ENCODE measurements at places on chromosomes 2 and 18.

- no peak for DNase-seq
Measured at GRCh38 chr2:233087713-233088112, 27.6 kb downstream of the INPP5D start.

DNA sequence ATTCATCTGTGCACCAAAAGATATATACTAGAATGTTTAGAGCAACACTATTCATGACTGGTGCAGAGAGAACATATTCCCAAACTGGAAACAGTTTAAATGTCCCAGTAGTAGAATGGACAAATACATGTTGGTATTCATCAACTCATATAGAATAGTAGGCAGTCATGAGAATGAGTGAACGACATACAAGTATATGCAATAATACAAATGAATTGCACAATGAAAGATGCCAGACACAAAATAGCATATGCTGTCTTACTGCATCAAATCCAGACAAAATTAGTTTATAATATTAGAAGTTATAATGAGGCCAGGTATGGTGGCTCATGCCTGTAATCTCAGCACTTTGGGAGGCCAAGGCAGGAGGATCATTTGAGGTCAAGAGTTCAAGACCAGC lies 8.3 kb upstream of the PRKAG3 start:
- no peak for DNase-seq

GRCh38 chr2:170098626-170099312 lies 79.2 kb upstream of the MYO3B start:
- DNase-seq: no peak

GRCh38 chr2:95505222-95505621 lies 20.7 kb upstream of the TRIM43B start:
- DNase-seq: no peak

- no peak for DNase-seq
Measured at GRCh38 chr18:52046842-52047241, 293.2 kb upstream of the DCC start.

- no peak for DNase-seq
Measured at GRCh38 chr2:101157272-101157671, 6.1 kb upstream of the TBC1D8 start.

GRCh38 chr2:9294764-9295163 lies 88.2 kb downstream of the ASAP2 start:
- no peak for DNase-seq

DNA sequence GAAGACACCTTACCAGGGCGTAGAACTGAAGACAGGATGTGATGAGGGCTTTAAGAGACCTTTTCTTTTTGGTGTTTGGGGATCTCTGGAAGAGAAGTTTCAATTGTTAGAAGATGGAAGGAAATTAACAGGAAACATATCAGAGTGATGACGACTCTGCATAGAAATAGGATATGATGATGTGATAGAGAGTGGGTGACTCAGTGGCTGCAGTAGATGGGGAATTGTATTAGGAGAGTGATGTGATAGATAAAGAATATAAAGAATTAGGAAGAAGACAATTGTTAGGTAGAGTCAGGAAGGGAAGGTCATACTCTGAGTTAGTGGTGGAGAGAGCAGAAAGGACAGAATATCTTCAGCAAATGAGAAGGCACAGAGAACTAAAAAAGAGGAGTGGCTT lies 593.9 kb downstream of the NYAP2 start:
- DNase-seq: no peak

- DNase-seq: no peak
Measured at GRCh38 chr2:171181064-171182049, 20.7 kb upstream of the TLK1 start.

DNA sequence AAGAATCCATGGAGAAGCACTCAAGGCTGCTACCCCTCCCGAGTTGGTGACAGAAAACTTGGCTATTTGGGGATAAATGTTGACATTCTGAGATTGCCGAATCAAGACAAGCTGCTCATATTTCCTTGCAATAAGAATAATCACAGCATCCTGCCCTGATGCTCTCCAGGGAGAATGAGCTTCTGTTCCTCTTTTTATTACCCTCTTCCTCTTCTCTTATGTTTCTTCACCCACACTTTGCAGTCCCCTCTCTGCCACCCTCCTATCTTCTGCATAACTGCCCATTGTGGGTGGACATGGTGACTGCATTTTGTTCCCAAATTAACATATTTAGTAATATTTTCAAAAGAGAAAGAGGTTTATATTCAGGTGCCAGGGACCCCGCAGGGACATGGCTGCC lies 11.9 kb upstream of the MSGN1 start:
- DNase-seq: no peak

- DNase-seq: no peak
Measured at GRCh38 chr2:186558512-186559276, 31.2 kb upstream of the ITGAV start.

DNA sequence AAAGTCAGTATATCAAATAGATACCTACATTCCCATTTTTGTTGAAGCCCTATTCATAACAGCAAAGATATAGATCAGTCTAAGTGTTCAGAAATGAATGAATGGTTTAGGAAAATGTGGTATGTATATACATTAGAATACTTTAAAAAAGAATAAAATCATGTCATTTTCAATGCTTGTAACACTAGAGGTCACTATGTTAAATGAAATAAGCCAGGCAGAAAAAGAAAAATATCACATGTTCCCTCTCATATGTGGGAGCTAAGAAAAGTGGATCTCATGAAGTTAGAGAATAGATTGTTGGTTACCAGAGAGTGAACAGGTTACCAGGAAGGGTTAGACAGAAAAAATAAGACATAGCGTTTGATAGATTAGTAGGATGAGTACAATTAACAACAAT lies 1111.0 kb upstream of the SLC39A10 start:
- no peak for DNase-seq

DNA sequence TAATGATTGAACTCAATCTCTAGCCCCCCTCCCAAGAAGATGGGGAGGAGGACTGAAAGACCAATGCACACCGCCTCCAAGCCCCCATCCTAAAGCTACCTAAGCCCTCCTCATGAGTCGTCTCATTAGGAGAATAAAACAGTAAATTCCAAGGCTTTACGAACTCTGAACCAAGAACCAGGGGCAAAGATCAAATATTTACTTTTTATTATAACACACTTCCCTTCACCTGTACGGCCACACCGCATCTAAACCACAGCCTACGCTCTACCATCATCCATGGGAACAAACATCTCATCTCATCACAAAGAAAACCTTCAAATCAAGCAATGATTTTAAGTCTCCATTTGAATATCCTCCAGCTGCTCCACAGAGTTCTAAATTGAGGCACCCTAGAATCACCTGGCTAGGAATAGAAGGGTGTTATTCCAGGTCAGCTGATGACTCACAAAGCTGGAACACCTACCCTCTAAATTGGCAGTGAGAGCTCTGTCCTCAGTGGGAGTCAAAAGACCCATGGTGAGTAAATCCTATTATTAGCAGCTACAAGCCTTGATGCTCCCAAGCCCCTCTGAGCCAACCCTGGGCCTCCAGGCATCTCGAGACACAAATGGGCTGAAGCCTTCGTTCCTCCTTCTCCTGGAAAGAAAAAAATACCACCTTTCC lies 45.6 kb upstream of the BZW1 start:
- no peak for DNase-seq

GRCh38 chr2:147525819-147526489 lies 318.9 kb upstream of the ACVR2A start:
- DNase-seq: no peak

DNA sequence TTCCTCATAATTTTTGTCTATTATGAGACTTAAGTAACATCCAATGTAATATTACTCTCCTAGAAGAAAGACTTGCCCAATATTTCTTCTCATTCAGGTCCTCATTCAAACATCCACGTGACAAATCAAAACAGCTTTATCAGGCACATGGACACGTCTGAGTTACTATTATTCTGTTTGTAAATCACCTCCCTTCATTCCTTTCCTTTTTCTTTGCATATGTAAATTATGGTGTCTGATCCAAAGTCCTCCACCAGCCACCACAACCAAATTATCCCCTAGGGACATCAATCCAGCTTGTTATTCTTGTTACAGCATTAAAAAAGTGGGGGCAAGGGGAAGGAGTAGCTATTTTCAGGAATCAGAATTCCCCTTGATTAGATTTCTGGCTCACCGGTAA lies 7.1 kb downstream of the TMEM163 start:
- no peak for DNase-seq

GRCh38 chr2:12928197-12928774 lies 211.6 kb downstream of the TRIB2 start:
- DNase-seq: no peak

DNA sequence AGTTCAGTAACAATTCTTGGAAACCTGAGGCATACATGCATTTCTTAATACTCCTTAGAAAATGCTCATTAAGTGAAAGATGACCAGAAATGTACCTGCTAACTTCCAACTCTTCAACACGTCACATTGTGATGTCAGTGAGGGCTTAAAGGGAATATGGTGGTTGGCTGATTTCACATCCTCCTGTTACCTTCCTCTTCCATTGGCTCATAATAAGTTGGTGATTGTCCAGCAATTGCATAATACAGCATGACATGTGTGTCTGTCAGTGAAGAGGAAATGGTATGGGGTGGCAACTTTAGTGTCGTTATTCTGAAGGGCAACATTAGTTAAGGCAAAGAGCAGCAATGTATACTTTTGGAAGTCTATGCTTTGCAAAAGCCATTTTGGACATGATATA lies 26.0 kb downstream of the PLEK start:
- no peak for DNase-seq

DNA sequence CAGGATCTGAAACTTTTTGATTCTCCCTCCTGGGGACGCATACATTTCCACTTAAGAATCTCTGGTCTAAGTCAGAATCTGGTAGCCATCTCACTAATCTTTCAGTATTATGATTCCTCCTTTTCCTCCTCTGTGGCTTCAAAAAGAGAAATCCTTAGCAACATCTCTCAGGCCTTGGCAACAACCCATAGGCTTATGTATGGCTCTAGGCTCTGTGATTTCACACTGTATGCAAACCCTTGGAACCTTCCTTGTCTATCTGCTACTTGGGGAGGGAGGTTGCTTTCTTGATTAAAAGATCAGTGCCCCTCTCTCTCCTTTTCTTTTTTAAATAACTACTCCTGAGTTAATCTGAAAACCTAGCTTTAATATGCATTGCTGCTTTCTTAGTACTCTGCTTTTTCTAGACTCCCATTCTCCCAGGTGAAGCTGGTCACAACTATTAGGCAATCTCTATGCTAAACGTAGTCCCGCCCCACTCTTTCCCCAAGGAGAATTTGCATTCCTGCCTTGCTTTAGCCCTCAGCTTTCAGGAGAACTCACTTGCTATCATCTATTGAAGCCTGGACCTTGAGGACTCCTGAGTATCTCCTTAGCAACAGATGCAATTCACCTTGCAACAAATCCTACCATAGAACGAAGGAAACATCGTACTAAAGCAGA lies 72.2 kb upstream of the L3MBTL4 start:
- no peak for DNase-seq

GRCh38 chr2:73418343-73418742 lies 32.7 kb downstream of the ALMS1 start:
- no peak for DNase-seq

DNA sequence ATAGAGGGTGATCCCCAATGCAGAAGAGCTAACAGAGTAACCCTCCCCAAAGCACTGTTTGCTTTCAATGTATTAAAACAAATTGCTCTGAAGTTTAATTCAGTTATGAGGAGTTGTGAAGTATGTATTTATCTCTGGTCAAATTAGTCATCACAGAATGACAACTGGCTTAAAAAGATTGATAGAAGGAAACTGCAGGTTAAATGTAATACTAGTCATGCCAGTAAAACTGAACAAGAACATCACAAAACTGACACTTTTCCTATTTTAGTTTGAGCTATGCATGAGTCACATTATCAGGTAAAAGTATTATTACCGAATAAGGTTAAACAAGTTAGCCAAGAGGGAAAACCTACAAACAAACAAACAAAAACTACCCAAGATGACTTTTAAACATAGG lies 99.0 kb upstream of the ACVR1C start:
- DNase-seq: no peak

GRCh38 chr2:55103046-55103445 lies 52.8 kb upstream of the RTN4 start:
- no peak for DNase-seq
